ENCODE measurements at places on chromosomes 1 and 21. TPM values are rescaled to one million over a fixed set of nuclear protein-coding genes. Genes with fewer than 3 reads are reported as not detected.

DNA sequence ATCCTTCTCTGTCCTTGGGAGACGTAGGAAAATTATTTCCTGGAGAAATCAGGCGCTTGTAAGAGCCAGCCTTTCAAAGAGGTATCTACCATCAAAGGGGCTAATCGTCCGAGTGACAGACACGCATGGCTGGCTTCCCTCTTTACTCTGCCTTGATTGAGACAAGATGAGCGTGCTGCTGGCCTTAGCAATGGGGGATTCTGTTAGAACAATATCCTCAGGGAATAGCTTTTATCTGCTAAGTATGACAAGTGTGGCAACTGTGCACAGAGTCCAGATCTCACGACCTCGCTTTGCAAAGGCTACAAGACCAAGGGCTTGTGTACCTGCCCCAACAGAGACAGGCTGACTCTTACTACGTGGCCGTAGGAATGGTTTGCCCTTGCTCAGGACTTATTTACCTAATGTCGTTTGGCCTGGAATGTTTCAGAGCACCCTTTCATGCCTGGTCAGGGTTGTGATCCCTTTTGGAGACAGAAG, 417.1 kb downstream of the KIF26B start:
- no peak overlapping the region for H3K4me3 ChIP-seq
- no peak overlapping the region for H3K27ac ChIP-seq
- H3K27me3 ChIP-seq, result no peaks in the 10 kb centered on the region
- H3K36me3 ChIP-seq, result no peaks in the 10 kb centered on the region
- no peaks in the 10 kb centered on the region for H3K4me1 ChIP-seq

DNA sequence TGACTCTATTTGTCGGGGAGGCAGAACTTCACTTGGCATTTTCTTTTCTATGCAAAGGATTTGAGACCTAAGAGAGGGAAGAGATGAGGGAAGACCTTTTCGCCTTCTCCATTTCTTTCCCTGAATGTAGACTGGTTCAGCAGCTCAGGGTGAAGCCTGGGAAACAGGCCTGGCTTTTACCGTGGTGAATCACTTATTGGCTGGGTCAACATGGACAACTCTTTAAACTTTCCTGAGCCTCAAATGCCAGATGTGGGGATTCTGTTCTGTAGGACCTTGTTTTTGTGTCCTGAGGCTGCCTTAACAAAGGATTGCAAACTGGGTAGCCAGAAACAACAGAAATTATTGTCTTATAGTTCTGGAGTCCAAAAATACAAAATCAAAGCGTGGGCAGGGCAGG, 455.8 kb upstream of the VAMP3 start:
- H3K27ac ChIP-seq, result no peak overlapping the region
- H3K27me3 ChIP-seq, result no peaks in the 10 kb centered on the region
- no peaks in the 10 kb centered on the region for H3K4me1 ChIP-seq

DNA sequence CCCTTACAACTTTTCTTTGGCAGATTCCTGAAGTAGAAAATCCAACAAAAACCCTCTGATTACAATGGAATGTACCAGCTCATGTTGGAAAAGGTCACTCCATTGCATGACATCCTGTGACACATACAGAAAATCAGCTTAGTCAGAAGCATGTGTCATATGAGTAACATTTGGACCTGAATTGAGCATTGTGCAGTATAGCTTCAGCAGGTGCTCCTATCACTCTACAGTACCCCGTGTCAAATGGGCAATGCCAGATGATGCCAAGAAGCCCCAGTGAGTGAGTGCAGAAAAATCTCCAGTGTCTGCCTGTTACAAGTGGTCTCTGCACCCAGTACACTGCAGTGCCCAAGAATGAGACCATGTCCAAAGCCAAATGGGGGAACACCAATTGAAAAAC, 129.7 kb upstream of the RUNX1 start:
- DNase-seq, result no peak
- no peaks in the 10 kb centered on the region for H3K36me3 ChIP-seq
- H3K27ac ChIP-seq, result no peak overlapping the region
- no peaks in the 10 kb centered on the region for H3K4me1 ChIP-seq
- no peaks in the 10 kb centered on the region for H3K27me3 ChIP-seq

DNA sequence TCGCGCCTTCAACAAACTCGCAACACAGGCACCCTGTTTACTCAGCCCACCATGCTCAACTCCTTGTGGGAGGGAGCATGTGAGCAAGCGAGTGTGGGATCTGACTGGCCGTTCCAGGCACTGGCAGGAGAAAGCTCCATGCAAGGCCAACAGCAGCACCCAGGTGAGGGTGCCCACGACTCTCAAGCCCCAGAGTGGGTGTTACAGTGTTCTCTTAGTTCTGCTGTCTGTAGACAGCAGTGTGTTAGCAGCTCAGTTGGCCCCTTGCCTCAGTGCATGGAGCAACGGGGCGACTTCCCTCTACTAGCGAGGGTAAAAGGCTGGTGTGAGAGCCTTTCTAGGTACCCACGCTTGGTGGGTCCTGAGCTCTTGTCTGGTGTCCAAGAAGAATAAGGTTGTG, 114.6 kb downstream of the PIGK start:
- H3K36me3 ChIP-seq, result no peaks in the 10 kb centered on the region
- no peak for DNase-seq
- no peak overlapping the region for H3K27ac ChIP-seq
- no peaks in the 10 kb centered on the region for H3K27me3 ChIP-seq
- no peak overlapping the region for H3K4me3 ChIP-seq

GRCh38 chr1:11848373-11848700, 754 bp upstream of the NPPA start:
- H3K4me3 ChIP-seq, result no peak overlapping the region
- no peaks in the 10 kb centered on the region for H3K4me1 ChIP-seq
- no peak for DNase-seq

DNA sequence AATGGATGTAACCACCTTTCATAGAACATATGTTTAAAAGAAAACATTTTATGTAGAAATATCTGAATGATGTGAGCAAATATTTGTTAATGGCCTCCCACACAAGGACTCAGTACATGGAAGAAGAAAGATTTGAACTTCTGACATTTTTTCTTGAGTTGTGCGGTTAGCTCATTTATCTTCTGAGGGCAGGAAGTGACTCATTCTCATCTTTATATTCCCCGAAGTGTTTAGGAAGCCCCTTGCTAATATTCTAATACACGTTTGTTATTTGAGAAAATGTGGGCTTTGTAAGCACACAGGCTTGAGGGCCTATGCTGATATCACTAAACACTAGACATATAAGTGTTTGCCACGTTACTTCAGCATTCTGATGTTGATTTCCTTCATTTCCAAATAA, 392.5 kb upstream of the PTBP2 start:
- no peak overlapping the region for H3K27ac ChIP-seq
- no peaks in the 10 kb centered on the region for H3K36me3 ChIP-seq
- H3K4me3 ChIP-seq, result no peak overlapping the region
- no peaks in the 10 kb centered on the region for H3K4me1 ChIP-seq
- no peak for DNase-seq

DNA sequence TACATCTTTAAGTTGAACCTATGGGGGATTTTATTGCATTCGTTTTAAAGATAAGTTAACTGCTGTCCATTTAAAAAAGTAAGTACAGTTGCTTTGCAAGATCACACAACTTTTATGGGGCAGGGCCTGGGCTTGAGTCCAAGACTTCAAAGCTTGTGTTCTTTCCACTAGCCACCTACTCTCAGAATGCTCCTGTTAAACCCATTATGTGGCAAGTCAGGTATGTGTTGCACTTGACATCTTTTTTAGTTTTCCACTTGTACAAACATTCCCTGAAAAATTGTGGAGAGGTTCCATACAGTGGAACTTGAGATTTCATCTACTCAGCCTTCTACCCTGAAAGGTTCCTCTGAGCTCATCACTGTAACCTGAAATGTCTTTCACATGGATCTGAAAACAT, 235.5 kb upstream of the SGIP1 start:
- no peak for DNase-seq
- no peak overlapping the region for H3K27ac ChIP-seq
- no peaks in the 10 kb centered on the region for H3K36me3 ChIP-seq
- no peak overlapping the region for H3K4me3 ChIP-seq

DNA sequence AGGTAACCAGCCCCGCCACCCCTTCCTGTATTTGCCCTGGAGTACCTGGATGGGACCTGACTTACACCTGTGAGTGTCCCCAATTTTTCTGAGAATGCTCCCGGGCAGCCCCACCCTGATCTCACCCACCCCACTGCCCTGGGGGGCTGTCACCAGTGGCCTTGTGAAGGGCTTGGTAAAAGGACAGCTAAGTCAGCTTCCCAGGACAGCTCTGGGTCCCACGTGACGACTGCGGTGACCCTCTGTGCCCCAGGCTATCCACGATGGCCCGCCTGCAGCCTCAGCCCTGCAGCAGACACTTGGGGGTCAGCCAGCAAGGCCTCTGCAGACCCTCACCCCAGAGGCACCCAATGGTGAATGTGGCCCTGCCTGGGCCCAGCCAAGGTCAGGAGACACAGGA, 5.6 kb downstream of the SRM start:
- no peak overlapping the region for H3K4me3 ChIP-seq
- H3K27ac ChIP-seq, result no peak overlapping the region
- no peaks in the 10 kb centered on the region for H3K36me3 ChIP-seq
- H3K27me3 ChIP-seq, result no peaks in the 10 kb centered on the region
- DNase-seq, result no peak

The SPRR2E gene
- total RNA-seq, result 0.63 TPM

The FGR gene
- 14.1 TPM for total RNA-seq

The KAZN gene
- total RNA-seq, result 28.4 TPM

The BRDT gene
- total RNA-seq, result not detected
